ENCODE measurements at places on chromosomes 6 and 20.

- DNase-seq = no peak
Observed at GRCh38 chr6:161971043-161971442, 697.2 kb upstream of the AGPAT4 start.

- DNase-seq = no peak
Observed at GRCh38 chr20:38429301-38429700, 5.8 kb downstream of the SNHG17 start.

GRCh38 chr6:137167702-137168377 is 5.6 kb downstream of the IL22RA2 start:
- DNase-seq = no peak

GRCh38 chr6:170166511-170167122 is 124.3 kb downstream of the DLL1 start:
- DNase-seq = no peak

GRCh38 chr6:109332748-109333147 is 49.5 kb downstream of the CD164 start:
- DNase-seq = no peak

- no peak for DNase-seq
Observed at GRCh38 chr20:48959899-48960550, 38.5 kb downstream of the ARFGEF2 start.

- no peak for DNase-seq
Observed at GRCh38 chr20:13777171-13777601, 7.5 kb downstream of the ESF1 start.

DNA sequence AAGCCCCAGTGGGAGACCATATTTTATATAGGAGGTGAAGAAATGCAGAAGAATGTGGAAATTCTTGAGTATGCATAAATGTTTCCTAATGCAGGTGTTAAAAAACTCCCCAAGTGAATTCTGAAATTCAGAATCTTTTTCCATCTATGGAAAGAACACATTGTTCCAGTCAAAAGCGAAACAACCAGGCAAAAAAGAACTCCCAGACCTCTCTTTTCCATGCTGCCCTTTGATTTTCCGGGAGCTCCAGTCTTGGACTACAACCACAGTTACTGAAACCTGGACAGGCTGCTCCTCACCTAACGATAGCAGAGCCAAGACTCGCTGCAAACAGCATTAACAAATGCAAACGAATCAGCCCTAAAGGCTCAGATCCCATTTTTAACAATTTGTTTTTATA is 108.7 kb upstream of the CNKSR3 start:
- no peak for DNase-seq

DNA sequence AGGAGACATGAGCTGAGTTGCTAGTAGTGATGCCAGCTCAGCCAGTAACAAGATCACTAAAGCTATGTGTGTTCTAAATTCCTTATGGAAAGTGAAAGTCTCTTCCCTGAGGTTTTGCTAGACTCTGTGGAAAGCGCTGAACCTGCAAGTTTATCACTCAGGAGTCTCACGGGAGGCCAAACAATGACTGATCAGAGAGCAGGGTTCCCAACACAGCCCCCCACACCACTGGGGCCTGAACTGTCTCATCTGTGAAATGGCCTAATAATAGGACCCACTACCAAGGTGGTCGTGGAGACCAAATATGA is 19.9 kb downstream of the ACSS1 start:
- DNase-seq = no peak

GRCh38 chr6:132410830-132411229 is 9.6 kb upstream of the MOXD1 start:
- DNase-seq = no peak

DNA sequence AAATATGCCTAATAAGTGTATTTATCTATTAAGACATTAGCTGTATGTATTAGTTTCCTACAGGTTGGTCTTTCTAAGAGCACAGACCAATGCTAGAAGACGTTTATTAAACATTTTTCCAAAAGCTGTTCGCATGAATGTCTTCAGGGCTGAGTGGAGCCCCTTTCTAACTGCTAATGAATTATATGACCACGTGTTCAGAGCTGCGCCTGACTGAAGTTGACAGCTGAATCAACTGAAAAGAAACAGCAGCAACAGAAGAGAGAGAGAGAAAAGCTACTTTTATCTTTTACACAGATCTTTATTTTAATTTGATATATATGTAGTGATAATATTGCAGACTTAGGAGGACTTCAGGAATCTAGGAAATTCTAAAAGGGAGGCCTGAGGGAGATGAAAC is 75.2 kb upstream of the ARID1B start:
- no peak for DNase-seq

DNA sequence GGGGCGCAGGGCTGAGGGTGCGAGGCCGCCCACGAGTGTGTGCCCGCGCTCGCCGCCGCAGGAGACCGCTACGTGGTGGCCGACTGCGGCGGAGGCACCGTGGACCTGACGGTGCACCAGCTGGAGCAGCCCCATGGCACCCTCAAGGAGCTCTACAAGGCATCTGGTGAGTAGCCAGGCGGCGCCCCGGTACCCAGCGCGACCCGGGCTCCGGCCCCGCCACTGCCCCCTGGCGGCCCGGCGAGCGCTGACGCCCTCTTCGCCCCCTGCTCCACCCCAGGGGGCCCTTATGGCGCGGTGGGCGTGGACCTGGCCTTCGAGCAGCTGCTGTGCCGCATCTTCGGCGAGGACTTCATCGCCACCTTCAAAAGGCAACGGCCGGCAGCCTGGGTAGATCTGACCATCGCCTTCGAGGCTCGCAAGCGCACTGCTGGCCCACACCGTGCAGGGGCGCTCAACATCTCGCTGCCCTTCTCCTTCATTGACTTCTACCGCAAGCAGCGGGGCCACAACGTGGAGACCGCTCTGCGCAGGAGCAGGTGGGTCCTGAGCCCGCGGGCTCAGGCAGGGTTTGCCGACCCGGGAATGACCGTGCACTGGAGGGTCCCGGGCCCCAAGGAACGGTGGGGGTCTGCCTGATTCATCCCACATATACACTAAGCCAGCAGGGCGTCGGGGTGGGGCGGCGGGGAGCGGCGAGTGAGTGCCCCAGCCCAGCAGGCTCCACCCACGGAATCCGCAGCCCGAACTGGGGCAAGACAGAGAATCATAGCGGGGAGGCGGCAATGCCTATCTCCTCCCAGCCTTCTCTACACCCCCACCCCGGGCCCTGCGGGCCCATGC is 17.4 kb downstream of the HSPA12B start:
- peak; percentile 73 for DNase-seq

- DNase-seq = no peak
Observed at GRCh38 chr6:32086661-32087573, 22.2 kb downstream of the TNXB start.

DNA sequence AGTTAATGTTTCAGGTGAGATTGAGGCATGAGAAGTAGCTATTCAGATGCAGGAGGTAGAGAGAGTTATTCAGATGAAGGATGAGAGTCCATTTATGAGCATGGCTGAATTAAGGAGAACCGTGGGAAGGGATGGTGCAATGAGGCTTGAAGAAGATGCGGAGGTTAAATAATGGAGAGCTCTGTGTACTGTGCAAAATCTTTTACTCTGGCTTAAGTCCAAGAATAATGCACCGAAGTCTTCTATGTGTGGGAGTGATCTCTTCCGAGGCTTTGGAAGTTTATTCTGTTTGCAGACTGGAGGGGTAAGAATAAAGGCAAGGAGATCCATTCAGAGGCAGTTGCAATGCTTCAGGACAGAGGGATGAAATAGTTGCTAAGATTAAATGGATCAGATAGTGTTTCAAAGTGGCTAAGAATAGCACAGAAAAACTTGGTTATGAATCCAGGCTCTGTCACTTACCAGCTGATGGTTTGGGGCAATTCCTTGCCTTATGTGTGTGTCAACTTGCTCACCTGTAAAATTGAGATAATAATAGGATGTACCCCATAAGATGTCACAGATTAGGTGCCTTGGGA is 467.1 kb downstream of the HDGFL1 start:
- no peak for DNase-seq

DNA sequence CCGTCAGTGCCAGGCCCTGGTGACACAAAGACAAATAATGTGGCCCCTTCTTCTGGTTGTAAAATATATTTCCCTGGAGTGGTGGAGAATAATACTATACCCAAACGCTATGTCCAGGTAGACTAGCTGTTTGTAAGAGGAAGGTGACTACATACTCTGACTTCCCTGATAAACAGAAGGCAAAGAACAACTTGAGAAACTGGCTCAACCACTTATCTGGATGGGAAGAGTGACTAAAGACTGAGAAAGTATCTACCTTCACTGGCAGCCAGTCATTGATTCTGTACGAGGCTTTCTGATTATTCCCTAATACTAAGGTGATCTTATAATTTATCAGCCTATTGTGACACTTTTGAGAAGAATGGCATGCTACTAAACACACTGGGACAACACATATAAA is 569.7 kb downstream of the EPHA7 start:
- DNase-seq = no peak

- no peak for DNase-seq
Observed at GRCh38 chr6:145863988-145864616, 49.5 kb upstream of the FBXO30 start.

DNA sequence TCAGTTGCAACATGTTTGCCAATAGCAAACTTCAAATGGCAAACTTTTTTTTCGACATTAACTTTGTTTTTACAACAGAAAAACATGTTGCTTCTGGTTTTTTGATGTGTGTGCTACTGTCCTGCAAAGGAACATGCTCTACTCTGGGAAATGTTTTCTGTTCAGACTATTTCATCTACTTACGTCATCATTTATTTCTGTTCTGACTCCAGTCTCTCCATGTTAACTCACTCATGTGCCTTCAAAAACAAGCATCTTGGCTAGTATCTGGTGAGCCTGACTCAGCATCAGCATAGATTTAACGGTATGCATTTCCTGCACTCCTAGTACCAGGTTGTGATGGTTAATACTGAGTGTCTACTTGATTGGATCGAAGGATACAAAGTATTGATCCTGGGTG is 36.1 kb upstream of the MAP7 start:
- DNase-seq = no peak

GRCh38 chr6:2738373-2738979 is 12.2 kb downstream of the MYLK4 start:
- DNase-seq = peak; percentile 74

DNA sequence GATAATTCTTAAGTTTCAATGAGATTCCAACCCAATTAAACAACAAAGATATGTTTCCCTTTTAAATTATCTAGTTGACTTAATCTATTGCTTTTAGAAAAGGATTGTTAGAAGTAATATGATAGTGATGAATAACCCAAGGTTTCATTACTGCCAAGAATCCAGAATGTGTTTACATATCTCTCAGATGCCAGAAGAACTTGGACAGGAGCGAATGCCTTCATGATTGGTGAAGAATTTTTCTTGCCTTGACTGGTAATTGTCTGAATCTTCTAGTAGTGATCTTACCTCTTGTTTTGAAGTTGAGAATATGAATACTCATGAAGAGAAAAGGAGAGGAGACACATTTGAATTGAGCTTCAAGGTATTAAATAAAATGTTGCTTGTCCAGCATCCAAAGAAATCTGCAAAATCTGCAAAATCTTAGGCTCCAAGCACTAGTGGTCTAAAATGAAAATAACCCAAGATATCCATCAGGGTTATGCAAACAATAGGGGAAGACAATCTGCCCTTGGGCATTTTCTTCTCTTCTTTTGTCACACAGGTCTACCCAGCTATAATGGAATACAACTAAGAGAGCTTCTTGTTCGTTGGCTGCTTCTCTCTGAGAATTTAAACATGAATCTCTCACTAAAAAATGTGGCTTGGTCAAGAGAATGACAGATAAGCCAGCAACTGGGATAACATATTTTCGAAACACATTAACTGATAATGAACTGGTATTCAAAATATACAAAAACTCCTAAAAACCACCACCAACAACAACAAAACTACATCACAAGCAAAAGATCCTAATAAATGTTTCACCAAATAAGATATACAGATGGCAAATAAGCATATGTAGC is 928.9 kb downstream of the EYS start:
- DNase-seq = no peak

- no peak for DNase-seq
Observed at GRCh38 chr6:135624402-135625295, 127.1 kb upstream of the AHI1 start.

DNA sequence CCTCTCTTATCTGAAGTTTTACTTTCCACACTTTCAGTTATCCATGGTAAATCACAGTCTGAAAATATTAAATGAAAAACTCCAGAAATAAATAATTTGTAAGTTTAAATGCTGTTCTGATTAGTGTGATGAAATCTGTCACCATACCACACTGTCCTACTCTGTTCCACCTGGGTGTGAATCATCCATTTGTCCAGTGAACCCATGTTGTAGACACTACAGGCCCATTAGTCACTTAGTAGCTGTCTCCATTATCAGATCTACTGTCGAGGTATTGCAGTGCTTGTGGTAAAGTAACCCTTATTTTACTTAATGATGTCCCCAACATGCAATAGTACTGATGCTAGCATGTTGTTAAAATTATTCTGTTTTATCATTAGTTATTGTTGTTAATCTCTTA is 29.2 kb upstream of the MMS22L start:
- no peak for DNase-seq

- DNase-seq = no peak
Observed at GRCh38 chr6:15705981-15706380, 43.2 kb upstream of the DTNBP1 start.

Measured in activated effector memory CD4-positive, alpha-beta T cell treated with anti-CD3 and anti-CD28 coated beads, Interleukin-2, amount 50 U/mL, for 16 hours (primary cell).